ENCODE measurements at places on chromosomes 13 and 19.

GRCh38 chr13:59099182-59099974, 1064.3 kb downstream of the DIAPH3 start:
- no peak for DNase-seq

DNA sequence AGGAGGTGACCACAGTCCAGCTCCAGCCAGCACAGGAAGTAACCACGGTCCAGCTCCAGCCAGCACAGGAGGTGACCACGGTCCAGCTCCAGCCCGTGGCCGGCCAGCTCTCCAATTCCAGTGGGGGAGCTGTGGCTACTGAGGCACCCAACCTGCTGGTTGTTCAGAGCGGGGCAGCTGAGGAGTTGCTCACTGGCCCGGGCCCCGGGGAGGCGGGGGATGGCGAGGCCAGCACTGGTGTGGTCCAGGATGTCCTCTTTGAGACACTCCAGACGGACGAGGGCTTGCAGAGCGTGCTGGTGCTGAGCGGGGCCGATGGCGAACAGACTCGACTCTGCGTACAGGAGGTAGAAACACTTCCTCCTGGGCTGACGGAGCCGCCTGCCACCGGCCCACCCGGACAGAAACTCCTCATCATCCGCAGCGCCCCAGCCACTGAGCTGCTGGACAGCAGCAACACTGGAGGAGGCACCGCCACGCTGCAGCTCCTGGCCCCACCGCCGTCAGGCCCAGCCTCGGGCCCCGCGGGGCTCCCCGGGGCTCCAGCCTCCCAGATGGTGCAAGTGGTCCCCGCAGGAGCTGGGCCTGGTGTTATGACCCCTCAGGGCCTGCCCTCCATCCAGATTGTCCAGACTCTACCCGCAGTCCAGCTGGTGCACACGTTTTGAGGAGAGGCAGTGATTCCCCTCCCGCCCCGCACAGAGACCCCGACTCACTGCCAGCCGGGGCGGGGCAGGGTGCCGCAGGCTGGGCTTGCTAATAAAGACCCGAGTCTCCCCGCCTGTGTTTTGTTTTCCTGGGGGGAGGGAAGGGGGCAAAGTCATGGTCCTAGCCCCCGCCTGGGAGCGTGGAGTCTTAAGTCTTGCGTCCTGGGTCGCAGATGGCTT, 1.0 kb upstream of the NAT14 start:
- DNase-seq: no peak

DNA sequence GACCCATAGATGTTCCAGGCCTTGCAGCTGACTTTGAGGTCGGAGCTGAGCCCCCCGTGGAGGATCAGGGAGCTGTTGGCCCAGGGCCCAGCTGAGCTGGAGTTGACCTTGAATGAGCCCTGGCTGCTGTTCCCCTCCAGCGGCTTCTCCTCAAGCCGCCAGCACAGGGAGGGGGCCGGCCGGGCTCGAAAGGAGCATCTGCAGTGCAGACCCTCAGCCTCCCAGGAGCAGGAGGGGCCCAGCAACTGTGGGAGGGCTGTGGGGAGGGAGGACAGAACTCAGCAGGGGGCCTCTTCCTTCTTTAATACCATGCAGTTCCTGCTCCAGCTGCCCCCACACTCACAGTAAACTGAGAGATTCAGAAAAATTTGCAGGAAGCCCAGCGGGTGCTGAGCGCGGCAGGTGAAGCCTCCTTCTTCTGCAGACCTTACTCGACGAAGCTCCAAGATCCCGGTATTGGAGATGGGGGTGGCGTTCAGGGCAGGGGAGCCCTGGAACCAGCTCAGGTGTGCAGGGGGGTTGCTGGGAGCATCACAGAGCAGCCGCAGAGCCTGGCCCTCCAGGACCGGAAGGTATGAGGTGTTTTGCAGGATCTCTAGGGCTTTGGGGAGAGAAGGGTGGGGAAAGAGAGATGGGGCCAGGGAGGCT, 2.6 kb downstream of the SIGLEC5 start:
- no peak for DNase-seq

- DNase-seq: no peak
These were observed 236.5 kb downstream of the FOXO1 start for GRCh38 chr13:40429706-40430545.

Measured in CD8-positive, alpha-beta T cell (primary cell).